ENCODE measurements at places on chromosomes 7 and 10. TPM values are rescaled to one million over a fixed set of nuclear protein-coding genes. Genes with fewer than 3 reads are reported as not detected.

Gene PDZD7
- 0.93 TPM for total RNA-seq

Gene XRCC2
- 28.5 TPM for total RNA-seq

DNA sequence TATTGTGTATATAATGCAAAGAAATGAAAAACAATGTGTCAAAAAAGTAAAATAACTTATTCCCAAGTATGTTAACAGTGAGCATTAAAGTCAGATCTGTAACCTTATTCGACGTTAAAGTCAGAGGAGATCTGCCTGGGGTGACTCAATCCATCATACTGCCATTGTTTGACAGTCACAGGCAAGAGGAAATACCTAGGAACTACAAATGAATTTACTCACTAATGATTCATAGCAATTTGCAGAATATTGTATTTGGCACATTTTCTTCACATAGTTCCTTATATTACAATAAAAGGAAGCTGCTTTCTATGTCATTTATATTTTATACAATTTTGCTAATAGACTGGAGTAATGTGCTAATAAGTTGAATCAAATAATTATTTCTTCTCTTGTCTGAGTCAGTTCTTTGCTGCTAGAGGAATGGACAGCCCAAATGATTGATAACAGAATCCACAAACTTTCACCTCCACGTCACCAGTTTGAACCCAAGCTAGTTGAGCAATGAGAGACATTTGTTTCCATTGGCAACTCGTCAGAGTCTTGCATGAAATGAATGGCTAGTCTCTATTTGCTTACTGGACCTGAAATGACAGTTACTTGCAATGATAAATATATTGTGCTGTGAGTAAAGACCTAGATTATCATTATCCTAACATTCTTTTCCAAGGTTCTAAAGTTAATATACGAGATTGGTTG, 48.5 kb upstream of the TMEM106B start:
- H3K4me1 ChIP-seq = peaks cover 2% of the 10 kb centered on the region
- peaks cover 18% of the 10 kb centered on the region for H3K27me3 ChIP-seq
- no peak overlapping the region for H3K4me3 ChIP-seq
- H3K36me3 ChIP-seq = peaks cover 11% of the 10 kb centered on the region
- no peak for DNase-seq
- no peak overlapping the region for H3K27ac ChIP-seq

DNA sequence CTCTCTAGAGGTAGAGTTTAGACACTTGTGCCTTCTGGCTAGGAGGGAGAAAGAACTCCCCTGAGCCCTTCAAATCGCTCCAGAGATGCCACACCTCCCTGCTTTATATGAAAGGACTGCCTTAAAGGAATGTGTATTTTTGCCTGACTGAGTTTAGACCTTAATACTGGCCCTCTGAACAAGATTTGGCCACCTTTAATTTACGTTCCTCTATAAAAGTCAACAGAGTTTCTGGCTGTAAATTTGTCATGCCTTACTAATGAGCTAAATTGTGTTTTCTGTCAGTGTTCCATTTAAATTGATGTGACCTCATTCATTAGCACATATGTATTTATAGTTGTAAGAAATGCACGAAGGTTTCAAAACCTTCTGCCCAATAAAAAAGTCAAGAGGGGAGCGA, 48.0 kb downstream of the SEMA3C start:
- no peaks in the 10 kb centered on the region for H3K27me3 ChIP-seq
- H3K4me1 ChIP-seq = no peaks in the 10 kb centered on the region
- H3K27ac ChIP-seq = no peak overlapping the region

- peaks cover 27% of the 10 kb centered on the region for H3K27me3 ChIP-seq
- H3K27ac ChIP-seq = no peak overlapping the region
- H3K4me1 ChIP-seq = no peaks in the 10 kb centered on the region
- no peak overlapping the region for H3K4me3 ChIP-seq
- H3K36me3 ChIP-seq = no peaks in the 10 kb centered on the region
- no peak for DNase-seq
Observed at GRCh38 chr10:129993621-129994020, 29.5 kb upstream of the EBF3 start.

DNA sequence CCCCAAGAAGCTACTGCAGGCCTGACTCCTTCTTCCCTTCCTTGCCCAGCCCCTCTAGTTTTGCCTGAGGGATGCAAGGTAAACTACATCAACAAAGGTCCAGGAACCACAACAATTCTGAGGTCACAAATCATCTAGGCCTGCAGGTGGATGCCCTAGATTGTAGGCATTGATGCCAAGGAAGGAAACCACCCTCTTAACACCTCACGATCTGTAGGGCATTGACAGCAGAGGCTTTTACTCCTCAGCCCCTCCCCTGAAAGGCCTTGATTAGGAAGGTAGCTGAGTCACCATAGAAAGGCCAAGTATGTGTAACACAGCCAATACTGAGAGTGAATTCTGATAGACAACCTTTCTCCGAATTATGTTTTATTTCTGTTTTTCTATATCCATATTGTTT, 46.7 kb upstream of the FAM3C start:
- H3K4me1 ChIP-seq = peaks cover 37% of the 10 kb centered on the region
- H3K27me3 ChIP-seq = no peaks in the 10 kb centered on the region
- DNase-seq = peak; percentile 56
- H3K4me3 ChIP-seq = no peak overlapping the region
- H3K36me3 ChIP-seq = peaks cover 11% of the 10 kb centered on the region

Gene CHAT
- 0.24 TPM for total RNA-seq

Gene FAM180A
- not detected for total RNA-seq

- no peak overlapping the region for H3K4me3 ChIP-seq
- no peaks in the 10 kb centered on the region for H3K36me3 ChIP-seq
- no peaks in the 10 kb centered on the region for H3K27me3 ChIP-seq
- no peak for DNase-seq
Observed at GRCh38 chr7:118111347-118111746, 72.6 kb upstream of the LSM8 start.
